ENCODE measurements at places on chromosomes 16 and 17.

DNA sequence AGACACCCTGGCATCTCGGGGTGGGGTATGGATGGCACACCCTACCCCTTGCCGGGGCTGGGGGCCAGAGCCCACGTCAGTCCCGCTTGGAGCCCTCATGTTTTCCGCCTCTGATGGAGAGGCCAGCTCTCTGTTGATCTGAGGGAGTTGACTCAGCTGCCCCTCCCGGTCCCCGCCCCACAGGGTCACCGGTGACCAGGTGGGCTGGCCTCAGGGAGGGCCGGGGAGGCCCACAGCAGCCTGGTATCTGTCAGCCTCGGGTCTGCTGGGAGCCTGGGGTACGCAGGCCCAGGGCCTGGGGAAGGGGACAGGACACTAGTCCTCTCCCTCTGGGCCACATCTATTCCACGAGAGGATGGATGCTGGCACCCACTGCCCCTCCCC, 109.5 kb upstream of the CIBAR2 start:
- no peaks in the 10 kb centered on the region for H3K27me3 ChIP-seq
- H3K36me3 ChIP-seq, result no peaks in the 10 kb centered on the region
- no peak overlapping the region for H3K4me3 ChIP-seq
- no peak overlapping the region for H3K27ac ChIP-seq

DNA sequence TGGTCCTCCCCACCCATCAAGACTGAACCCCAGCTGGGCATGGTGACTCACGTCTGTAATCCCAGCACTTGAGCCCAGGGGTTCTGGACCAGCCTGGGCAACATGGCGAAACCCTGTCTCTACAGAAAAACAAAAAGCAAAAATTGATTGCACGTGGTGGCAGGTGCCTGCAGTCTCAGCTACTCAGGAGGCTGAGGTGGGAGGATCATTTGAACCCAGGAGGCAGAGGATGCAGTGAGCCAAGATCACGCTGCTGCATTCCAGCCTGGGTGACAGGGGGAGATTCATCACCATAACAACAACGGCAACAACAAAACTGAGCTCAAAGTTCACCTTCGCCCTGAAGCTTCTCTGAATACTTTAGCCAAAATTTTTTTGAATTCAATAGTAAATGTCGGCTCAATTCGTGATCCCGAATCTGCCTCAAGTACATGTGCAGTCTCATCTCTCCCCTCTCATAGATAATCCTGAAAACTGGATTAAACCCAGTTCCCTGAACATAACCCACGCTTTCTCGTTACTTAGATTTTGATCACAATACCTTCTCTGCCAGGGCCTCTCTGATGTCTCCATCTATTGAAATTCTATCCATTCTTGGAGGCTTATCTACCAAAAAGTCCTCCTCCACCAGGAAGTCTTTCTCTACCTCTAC, 13.5 kb upstream of the MYH10 start:
- no peak overlapping the region for H3K4me3 ChIP-seq
- H3K4me1 ChIP-seq, result no peaks in the 10 kb centered on the region
- no peak for DNase-seq

DNA sequence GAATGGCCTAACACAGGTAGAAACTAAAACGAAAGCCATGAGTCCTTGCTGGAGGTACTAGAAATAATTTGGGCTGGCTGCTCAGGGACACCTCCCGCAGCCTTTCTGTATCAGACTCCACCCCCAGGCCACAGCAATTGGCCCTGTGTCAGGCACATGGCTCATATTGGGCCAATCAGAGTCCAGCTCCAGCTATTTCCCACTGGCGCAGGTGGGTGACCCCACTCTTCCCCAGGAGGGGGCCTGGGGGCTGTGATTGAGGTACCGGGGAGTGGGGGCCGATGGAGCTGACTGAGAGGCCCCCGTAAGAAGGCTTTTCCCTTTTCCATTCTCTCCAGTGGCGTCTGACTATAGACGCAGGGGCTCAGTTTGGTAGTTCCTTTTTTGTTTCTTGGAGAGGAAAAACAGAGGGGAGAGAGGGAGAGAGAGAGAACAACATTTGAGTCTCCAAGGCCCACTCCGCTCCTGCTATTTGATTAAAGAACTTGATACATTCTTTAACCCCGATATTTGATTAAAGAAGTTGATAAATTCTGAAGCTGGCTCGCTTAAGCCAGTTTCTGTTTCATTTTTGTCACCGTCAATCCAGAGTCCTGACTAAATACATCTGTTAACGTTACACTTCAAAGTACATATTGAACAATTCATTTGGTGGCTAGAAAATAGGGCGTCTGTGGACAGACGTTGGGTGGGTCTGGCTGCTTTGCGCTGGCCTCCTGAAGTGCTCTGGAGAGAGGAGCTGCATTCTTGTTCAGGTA, 26.3 kb downstream of the FOXL1 start:
- peak overlapping the region; percentile 4 for H3K4me3 ChIP-seq
- H3K27me3 ChIP-seq, result no peaks in the 10 kb centered on the region
- DNase-seq, result no peak
- no peaks in the 10 kb centered on the region for H3K36me3 ChIP-seq
- H3K27ac ChIP-seq, result no peak overlapping the region

DNA sequence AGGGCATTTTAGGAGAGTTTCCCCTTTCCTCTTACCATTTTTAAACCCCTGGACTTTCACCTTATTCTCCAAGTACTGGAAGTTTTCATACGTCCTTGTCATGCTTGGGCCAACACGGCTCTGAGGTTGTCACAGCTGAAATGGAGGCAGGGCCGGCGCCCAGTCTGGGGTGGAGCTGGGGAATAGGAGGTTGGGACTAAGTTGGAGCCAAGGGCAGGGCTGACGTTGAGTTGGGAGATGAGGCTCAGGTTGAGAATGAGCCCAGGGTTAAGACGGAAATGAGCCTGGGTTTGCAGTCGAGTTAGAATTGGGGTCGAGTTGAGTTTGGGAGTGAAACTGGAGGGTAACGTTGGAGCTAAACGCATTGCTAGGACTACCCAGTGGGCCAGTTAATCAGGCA, 1.3 kb downstream of the CLEC10A start:
- H3K27ac ChIP-seq, result no peak overlapping the region
- no peak overlapping the region for H3K4me3 ChIP-seq
- H3K4me1 ChIP-seq, result no peaks in the 10 kb centered on the region

DNA sequence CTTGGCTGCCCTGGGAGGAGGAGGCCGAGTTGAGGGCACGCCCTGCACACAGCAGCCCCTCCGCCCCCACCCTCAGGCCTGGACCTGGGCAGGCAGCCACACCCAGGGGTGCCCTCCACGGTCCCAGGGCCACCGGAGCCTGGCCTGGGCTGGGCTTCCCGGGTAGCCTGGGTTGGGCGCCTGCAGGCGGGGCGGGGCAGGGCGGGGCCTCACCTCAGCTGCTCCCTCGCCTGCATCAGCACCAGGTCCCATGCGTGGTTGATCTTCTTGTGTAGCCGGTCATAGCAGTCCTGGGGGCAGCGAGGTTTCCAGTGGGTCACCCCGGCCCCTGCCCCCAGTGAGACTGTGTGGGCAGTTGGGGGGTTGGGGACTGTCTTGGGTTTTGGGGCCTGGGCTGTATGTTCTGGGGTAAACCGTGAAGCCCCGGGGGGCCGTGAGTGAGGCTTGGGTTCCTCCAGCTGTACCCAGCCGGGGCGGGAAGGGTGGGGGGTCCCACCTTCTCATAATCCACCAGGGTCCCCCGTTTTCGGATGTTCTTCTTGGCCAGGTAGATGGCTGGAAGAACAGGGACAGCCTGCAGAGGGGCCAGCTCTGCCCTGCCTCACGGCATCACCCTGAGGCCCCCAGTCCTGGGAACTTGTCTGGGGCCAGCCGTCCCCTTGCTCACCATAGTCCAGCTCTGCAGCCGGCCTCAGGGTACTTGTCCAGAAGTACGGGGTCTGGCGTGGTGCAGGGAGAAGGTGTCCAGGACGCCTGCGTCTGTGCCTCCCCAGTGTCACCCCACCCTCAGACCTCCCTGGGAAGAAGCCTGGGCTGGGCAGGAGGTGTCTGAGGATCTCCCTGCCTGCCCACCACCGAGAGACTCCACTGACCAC, 2.0 kb downstream of the RGS11 start:
- H3K4me1 ChIP-seq, result peaks cover 3% of the 10 kb centered on the region
- H3K4me3 ChIP-seq, result no peak overlapping the region
- H3K27me3 ChIP-seq, result peaks cover 7% of the 10 kb centered on the region
- no peaks in the 10 kb centered on the region for H3K36me3 ChIP-seq
- DNase-seq, result peak; percentile 80

- H3K27me3 ChIP-seq, result no peaks in the 10 kb centered on the region
- no peaks in the 10 kb centered on the region for H3K36me3 ChIP-seq
- no peak for DNase-seq
- no peaks in the 10 kb centered on the region for H3K4me1 ChIP-seq
Measured at GRCh38 chr17:5299383-5299782, 17.3 kb downstream of the RABEP1 start.

- no peaks in the 10 kb centered on the region for H3K4me1 ChIP-seq
- no peaks in the 10 kb centered on the region for H3K36me3 ChIP-seq
- no peaks in the 10 kb centered on the region for H3K27me3 ChIP-seq
Measured at GRCh38 chr17:61420052-61420451, 20.4 kb downstream of the TBX2 start.

- H3K36me3 ChIP-seq, result no peaks in the 10 kb centered on the region
- H3K4me1 ChIP-seq, result no peaks in the 10 kb centered on the region
- H3K27ac ChIP-seq, result no peak overlapping the region
- no peak for DNase-seq
Measured at GRCh38 chr17:50594128-50594823, 33.8 kb downstream of the CACNA1G start.

GRCh38 chr17:6996256-6997011, 585 bp downstream of the ALOX12 start:
- H3K4me3 ChIP-seq, result peak overlapping the region; percentile 24
- no peaks in the 10 kb centered on the region for H3K27me3 ChIP-seq
- H3K27ac ChIP-seq, result no peak overlapping the region
- H3K36me3 ChIP-seq, result no peaks in the 10 kb centered on the region
- DNase-seq, result no peak

DNA sequence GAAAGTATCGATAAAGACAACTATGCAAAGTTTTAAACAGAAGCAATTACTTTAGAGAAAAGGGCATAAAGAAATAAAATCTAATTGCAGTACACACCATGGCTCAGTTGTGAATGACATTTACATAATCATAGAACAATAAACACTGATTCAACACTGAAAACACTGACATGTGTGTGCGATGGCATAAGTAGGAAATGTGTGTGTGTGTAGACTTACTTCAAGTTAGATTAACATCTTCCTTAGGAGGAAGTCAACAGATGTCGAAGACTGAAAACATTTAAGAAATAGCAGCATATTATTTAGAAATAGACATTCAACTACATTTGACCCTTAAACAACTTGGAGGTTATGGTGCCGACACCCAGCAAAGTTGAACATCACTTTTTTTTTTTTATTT, 172.4 kb downstream of the STX8 start:
- H3K4me3 ChIP-seq, result no peak overlapping the region
- no peaks in the 10 kb centered on the region for H3K27me3 ChIP-seq
- no peaks in the 10 kb centered on the region for H3K4me1 ChIP-seq
- no peak for DNase-seq

DNA sequence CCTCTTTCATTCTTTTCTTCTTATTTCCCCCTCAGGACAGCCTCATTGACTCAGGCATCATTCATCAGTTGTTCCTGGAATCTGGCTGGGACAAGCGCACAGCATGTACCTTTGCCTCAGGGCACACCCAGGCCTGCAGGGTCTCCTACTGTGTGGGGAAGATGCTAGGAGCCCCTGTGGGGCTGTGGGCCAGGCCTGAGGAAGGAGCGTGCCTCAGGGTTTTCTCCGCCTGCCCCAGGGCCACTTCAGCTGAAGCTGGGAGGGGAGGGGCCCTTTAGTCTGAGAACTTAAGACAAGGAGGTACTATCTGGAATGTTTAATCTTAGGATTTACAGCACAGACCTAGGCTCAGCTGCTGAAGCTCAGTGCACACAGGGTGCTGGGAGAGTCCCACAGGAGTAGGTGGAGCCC, 7.9 kb downstream of the ELMO3 start:
- H3K27ac ChIP-seq, result no peak overlapping the region
- no peaks in the 10 kb centered on the region for H3K4me1 ChIP-seq
- no peaks in the 10 kb centered on the region for H3K27me3 ChIP-seq
- no peaks in the 10 kb centered on the region for H3K36me3 ChIP-seq

DNA sequence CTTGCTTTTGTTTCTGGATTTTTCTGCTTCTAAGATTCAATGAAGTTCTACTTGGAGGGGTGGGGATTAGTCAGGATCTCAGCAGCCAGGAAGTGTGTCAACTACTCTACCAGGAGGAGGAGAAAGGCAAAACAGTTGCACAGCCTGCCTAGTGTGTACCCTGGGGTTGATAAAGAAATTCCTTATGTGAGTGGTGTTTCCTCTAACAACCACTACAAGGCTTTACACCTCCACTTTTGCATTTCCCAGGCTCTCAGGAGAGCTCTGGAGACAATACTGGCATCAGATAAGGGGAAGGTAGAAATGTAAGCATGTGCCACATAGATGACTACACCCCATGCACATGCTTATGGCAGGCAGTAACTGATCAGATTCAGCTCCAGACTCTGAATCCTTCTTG, 174.6 kb downstream of the TOX3 start:
- H3K27me3 ChIP-seq, result no peaks in the 10 kb centered on the region
- no peak for DNase-seq
- no peaks in the 10 kb centered on the region for H3K4me1 ChIP-seq
- H3K4me3 ChIP-seq, result no peak overlapping the region

GRCh38 chr16:48340054-48340453, 45.2 kb downstream of the SIAH1 start:
- DNase-seq, result no peak
- H3K4me3 ChIP-seq, result no peak overlapping the region
- H3K27me3 ChIP-seq, result no peaks in the 10 kb centered on the region
- no peaks in the 10 kb centered on the region for H3K4me1 ChIP-seq
- no peak overlapping the region for H3K27ac ChIP-seq
- no peaks in the 10 kb centered on the region for H3K36me3 ChIP-seq

- no peaks in the 10 kb centered on the region for H3K4me1 ChIP-seq
- no peak overlapping the region for H3K4me3 ChIP-seq
- no peak overlapping the region for H3K27ac ChIP-seq
- no peaks in the 10 kb centered on the region for H3K36me3 ChIP-seq
- DNase-seq, result no peak
- no peaks in the 10 kb centered on the region for H3K27me3 ChIP-seq
Measured at GRCh38 chr16:65783709-65784474, 582.6 kb upstream of the CDH5 start.

DNA sequence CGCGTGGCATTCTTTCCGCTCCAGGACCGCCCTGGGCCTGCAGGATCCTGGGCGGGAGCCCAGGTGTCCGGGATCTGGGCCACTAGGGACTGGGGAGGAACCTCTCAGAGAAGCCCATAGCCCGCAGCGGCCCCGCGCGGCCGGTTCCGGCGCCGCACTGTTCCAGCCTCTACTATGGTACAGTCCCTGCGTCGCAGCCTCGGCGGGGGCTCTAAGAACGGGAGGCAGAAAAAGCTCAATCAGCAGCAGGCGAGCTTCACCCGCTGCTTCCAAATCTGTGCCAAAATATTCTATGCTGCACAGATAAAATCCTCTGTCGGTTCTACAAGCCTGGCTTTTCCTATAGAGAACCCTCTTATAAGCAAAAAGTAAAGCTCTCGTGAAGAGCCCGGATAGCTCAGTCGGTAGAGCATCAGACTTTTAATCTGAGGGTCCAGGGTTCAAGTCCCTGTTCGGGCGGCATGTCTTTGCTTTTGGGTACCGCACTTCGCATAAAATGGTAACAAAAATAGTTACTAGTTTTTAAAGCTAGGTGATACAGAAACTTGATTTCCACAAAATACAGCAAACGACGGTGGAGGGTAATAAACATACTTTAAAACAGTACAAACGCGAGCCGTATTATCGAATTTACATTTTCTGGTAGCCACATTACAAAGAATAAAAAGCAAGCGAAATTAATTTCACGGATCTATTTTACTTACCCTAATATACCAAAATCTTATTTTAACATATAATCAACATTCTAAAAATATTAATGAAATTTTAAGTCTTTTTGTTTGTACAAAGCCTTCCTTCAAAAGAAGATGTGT, 661 bp upstream of the ALOXE3 start:
- DNase-seq, result peak; percentile 90
- H3K4me1 ChIP-seq, result peaks cover 39% of the 10 kb centered on the region
- peaks cover 52% of the 10 kb centered on the region for H3K27me3 ChIP-seq
- H3K27ac ChIP-seq, result peak overlapping the region; percentile 56
